ENCODE measurements at places on chromosomes 3 and 15. TPM values are rescaled to one million over a fixed set of nuclear protein-coding genes. Genes with fewer than 3 reads are reported as not detected.

GRCh38 chr3:105440113-105440512 is 73.4 kb downstream of the ALCAM start:
- no peak for DNase-seq

DNA sequence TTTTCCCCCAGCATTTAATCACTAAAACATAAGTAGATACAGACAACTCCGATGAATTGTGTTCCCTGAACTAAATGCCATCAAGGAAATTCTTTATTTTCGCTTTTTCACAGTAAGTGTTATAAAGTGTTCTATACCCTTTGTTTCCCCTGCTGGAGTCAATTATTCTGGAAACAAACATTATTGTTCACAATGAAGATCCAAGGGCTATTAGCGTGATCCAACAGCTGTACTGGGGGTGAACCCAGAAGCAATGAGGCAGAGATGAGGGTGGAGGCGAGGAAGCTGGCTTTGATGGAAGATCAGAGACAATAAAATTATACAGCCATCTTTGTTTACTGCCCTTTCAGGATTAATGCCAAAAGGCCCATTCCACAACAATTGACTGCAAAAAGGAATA is 250.3 kb upstream of the IGF1R start:
- DNase-seq = no peak

CAMK1 gene
- total RNA-seq = 10.9 TPM

SIDT1 gene
- total RNA-seq = 8.8 TPM

DNA sequence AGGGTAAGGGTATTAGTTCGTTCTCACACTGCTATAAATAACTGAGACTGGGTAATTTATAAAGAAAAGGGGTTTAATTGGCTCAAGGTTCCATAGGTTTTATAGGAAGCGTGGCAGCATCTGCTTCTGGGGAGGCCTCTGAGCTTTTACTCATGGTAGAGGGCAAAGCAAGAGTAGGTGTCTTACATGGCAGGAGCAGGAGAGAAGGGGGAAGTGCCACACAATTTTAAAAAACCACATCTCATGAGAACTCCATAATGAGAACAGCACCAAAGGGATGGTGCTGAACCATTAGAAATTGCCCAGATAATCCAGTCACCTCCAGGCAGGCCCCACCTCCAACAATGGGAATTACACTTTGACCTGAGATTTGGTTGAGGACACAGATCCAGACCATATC is 12.2 kb downstream of the RNF111 start:
- no peak for DNase-seq

TRANK1 gene
- total RNA-seq = 3.6 TPM

PPP2R3A gene
- total RNA-seq = 22.4 TPM

DNA sequence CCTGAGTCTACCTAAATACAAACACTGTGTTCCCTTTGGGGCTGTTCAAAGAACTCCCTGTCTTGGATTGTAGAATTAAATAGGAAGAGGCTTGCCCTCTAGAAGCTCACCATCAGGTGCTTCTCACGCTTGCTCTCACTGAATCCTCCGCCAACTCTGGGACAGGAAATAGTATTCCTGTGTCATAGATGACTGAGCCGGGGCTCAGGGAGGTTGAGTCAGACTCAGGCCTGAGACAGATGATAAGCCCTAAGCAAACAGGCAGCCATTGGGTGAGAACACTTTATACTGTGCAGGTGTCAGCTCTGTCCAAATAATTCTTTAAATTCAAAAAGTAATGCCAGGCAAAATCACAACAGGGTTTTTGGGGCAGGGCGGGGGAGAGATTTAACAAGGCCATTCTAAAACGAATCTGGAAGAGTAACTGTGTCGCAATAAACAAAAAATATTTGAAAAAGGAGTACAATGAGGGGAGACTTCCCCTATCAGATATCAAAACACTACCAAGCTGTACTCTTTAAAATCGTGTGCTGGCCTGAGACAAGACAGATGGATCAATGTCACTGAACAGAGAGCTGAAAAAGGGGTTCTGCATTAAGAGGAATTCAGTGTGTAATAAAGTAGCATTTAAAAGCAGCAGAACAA is 59.0 kb downstream of the EPHB3 start:
- no peak for DNase-seq

DNA sequence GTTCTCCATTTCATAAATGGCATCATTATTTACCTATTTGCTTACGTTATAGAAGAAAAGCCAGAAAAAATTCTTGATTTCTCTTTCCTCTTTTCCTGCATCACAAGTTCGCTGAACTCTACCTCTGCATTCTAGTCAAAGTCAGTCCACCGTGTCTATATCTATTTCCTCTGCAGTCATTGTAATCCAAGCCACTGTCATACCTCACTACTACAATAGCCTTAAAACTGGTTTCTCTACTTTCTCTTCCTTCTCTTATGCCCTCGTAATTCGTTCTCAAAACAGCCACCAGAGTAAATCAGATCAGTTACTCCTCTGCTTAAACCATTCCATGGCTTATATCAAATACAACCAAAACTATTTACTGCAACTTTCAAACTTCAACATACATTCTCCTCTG is 13.4 kb upstream of the FAM81A start:
- no peak for DNase-seq

- no peak for DNase-seq
Observed at GRCh38 chr15:48306639-48307038, 24.6 kb upstream of the DUT start.

DNA sequence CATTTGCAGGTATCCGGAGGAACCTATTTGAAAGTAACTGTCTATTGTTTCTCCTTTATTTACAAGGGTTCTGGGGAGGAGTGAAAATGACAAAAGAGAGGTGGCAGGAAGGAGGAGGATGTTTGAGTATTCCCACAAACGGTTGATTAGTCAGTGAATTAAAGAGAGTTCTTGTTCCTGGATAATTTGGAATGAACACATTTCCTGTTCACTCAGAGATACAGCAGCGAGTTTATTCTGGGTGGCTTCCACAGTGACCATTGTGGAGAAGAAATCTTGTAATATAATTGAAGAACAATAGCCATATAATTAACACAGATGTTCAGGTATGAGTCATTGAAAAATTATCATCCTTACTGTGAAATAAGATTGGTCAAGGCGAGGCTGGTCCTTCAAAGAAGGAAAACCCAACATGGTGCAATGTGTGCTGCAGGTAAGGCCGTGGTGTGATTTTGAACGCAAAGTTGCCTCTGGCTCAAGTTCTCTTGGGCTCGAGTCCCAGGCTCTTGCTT is 77.3 kb downstream of the NFKBIZ start:
- no peak for DNase-seq

DNA sequence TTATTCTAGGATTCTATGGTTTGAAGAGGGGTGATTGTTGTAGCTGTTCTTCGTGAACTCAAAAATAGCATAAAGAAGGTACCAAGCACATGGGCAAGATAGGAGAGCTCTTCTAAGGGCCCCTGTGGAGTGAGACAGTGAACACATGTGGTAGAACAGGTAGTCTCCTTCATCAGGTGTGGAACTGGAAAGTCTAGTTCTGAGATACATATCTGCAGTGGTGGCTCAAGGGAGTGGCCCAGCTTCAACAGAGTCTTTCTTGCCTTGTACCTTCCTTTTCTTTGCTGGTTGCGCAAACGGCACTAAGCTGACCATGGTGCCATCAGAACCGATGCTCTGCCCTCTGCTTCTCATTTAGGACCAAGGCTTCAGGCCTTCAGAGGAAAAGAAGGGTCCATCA is 65.2 kb downstream of the CERS3 start:
- no peak for DNase-seq

- DNase-seq = no peak
Observed at GRCh38 chr15:41629883-41630282, 30.3 kb upstream of the MGA start.

DNA sequence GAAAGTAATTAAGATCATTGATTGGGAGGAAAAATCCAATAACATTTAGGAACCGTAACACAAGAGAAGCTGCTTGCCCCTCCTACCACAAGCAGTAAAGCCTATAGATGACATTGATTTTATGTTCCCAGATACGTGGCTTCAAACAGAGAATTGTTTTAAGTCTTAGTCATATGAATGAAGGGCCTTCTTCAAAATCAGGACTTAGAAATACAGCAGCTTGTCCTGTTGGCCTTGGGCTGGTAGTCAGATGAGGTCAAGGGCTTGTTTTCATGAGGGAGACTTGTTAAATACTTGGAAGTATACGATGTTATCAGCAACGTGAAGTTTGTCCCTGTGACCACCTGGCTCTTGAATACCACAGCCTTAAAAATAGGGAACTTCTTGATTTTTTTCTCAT is 114.4 kb downstream of the VGLL4 start:
- no peak for DNase-seq

DNA sequence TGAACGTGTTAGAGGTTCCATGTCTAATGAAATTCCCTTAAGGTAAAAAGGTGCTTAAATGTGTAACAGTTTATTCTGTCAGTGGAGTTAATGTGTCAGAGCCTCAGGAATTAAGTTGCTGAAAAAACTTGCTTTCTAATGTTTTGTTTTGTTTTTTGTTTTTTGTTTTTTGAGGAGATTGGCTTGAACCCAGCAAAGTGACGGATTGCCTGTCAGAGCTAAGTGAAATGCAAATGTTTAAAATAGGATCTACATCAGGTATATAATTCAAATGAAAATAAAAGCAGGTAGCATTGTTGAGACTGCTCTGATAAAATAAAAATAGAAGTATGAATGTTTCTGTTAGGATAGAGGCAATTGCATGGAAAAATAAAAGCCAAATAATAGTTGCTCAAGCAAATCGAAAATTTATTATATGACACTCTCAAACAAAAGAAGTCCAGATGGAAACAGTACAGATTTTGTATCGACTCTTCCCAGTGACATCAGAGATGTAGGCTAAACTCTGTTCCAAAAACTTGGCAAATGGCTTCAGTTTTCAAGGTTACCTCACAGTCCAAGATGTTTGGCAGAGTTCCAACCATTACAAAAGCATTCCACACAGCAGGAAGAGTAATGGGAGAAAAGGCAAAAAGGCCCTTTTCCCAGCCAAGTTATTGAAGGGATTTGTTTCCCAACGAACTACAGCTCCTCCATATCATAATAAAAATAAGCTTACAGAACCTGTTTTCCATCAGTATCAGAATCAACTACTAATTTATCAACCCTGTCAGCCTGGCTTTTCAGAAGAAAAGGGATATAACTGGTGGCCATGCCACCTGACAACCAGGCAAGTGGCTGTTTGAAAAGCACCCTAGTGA is 291.0 kb downstream of the TBL1XR1 start:
- peak; percentile 76 for DNase-seq

- DNase-seq = no peak
Observed at GRCh38 chr3:178270838-178271237, 265.4 kb upstream of the KCNMB2 start.

SI gene
- not detected for total RNA-seq

DNA sequence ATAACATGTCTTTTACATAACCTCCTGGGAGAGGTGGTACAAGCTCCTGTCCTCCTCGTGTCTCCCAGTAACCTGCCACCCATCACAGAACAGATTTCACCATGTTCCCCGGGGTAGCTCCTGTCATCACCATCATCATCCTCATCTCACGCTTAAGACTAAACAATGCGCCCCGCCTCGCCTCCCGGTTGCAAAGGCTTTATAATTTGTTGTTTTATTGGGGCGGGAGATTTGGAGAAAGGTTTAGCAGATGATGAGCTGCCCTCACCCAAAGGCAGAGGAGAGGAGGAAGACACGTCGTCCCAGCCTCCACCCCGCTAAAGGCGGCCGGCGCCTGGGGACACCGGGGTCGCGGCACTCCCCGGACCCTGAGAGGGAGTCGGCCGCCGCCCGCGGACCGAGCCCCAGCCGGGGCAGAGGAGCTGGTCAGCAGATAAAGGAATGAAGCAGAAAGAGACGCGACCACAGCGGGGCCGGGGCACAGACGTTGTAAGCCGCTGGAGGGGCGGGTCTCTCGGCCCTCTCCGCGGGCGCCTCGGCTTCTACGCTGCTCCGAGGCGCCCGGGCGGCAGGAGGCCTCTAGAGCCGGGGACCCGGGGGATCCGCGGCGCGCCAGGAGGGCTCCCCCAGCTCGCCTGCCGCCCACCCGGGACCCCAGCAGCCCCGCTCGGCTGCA is 589 bp downstream of the HERC1 start:
- peak; percentile 36 for DNase-seq

CDHR4 gene
- total RNA-seq = not detected

PEX11A gene
- 14.5 TPM for total RNA-seq

ARPP21 gene
- not detected for total RNA-seq

DNA sequence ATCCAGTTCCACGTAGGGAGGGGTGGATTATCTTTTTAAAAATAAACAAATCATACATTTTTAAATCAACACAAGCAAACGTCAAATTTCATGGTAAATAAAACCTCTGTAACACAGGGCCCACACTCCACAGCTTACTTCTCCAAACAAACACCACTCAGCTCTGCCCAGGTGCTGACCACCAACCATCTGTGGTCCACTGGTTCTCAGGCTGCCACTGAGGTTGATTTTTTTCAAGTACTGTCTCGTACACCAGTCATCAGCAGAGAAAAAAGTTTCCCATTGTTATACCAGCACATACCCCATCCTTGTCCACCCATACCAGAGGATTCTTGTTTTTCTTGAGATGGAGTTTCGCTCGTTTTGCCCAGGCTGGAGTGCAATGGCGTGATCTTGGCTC is 32.4 kb downstream of the CHSY1 start:
- DNase-seq = no peak

MGLL gene
- total RNA-seq = 14.8 TPM

EDEM1 gene
- total RNA-seq = 46.1 TPM

GRCh38 chr3:126104742-126105605 is 21.1 kb upstream of the SLC41A3 start:
- DNase-seq = no peak

DNA sequence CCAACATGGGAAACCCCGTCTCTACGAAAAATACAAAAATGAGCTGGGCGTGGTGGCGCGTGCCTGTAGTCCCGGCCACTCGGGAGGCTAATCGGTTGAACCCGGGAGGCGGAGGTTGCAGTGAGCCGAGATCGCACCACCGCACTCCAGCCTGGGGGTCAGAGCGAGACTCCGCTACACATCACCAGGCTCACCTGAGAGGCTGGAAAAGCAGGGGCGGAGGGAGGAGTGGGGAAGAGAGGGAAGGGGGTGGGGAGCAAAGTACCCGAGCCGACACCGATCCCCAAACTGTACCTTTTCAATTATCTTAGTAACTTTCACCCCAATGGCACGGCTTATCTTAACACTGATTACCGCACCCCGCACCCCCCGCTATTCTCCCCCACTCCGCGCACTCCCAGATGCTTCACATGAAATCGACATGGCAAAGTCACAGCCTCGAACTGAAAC is 46.4 kb upstream of the SYNM start:
- DNase-seq = peak; percentile 29

- DNase-seq = no peak
Observed at GRCh38 chr3:100009276-100010086, 104.8 kb downstream of the FILIP1L start.

GRCh38 chr3:101671014-101671413 is 5.9 kb downstream of the ZBTB11 start:
- no peak for DNase-seq

- no peak for DNase-seq
Observed at GRCh38 chr15:48925714-48926223, 38.0 kb downstream of the SHC4 start.
